Endothelial cell of coronary artery (primary cell): ENCODE measurements at places on chromosomes 16 and 17. TPM values are rescaled to one million over a fixed set of nuclear protein-coding genes. Genes with fewer than 3 reads are reported as not detected.

RAB11FIP4 gene
- under 0.01 and 0.09 TPM in 2 replicates for total RNA-seq

SLC16A11 gene
- total RNA-seq, result 0.09 and 0.38 TPM in 2 replicates

CES1 gene
- total RNA-seq, result 0.09 TPM in 1 of 2 replicates, not detected in the other

ANKS4B gene
- not detected in 2 replicates for total RNA-seq

FZD2 gene
- total RNA-seq, result 0.54 and 1.7 TPM in 2 replicates

PPP1R27 gene
- total RNA-seq, result not detected in 2 replicates

SRCIN1 gene
- under 0.01 TPM in 2 replicates for total RNA-seq

TP53TG3F gene
- not detected in 2 replicates for total RNA-seq

TAC4 gene
- total RNA-seq, result not detected in 2 replicates

ANKRD40CL gene
- not detected in 2 replicates for total RNA-seq

ZPBP2 gene
- not detected in 2 replicates for total RNA-seq

HP gene
- not detected in 2 replicates for total RNA-seq

CDC6 gene
- total RNA-seq, result 8.6 and 19.4 TPM in 2 replicates

C17orf50 gene
- not detected in 2 replicates for total RNA-seq

KIF2B gene
- total RNA-seq, result not detected in 2 replicates

ZNF778 gene
- total RNA-seq, result 10.2 and 11.0 TPM in 2 replicates

HASPIN gene
- 4.5 and 7.9 TPM in 2 replicates for total RNA-seq

KRTAP16-1 gene
- not detected in 2 replicates for total RNA-seq

HSPB9 gene
- not detected in 2 replicates for total RNA-seq

KIF18B gene
- total RNA-seq, result 1.7 and 3.1 TPM in 2 replicates

ANKRD13B gene
- total RNA-seq, result 7.7 and 13.2 TPM in 2 replicates

KCNJ16 gene
- total RNA-seq, result under 0.01 TPM in 1 of 2 replicates, not detected in the other

PABPN1L gene
- total RNA-seq, result not detected in 2 replicates

BRIP1 gene
- 5.1 and 6.4 TPM in 2 replicates for total RNA-seq

CDH13 gene
- total RNA-seq, result 27.0 and 194 TPM in 2 replicates

STH gene
- total RNA-seq, result not detected in 2 replicates

IRX3 gene
- 1.2 TPM in 1 of 2 replicates, not detected in the other for total RNA-seq
